ENCODE measurements at places on chromosomes 4 and X. TPM values are rescaled to one million over a fixed set of nuclear protein-coding genes. Genes with fewer than 3 reads are reported as not detected.

DNA sequence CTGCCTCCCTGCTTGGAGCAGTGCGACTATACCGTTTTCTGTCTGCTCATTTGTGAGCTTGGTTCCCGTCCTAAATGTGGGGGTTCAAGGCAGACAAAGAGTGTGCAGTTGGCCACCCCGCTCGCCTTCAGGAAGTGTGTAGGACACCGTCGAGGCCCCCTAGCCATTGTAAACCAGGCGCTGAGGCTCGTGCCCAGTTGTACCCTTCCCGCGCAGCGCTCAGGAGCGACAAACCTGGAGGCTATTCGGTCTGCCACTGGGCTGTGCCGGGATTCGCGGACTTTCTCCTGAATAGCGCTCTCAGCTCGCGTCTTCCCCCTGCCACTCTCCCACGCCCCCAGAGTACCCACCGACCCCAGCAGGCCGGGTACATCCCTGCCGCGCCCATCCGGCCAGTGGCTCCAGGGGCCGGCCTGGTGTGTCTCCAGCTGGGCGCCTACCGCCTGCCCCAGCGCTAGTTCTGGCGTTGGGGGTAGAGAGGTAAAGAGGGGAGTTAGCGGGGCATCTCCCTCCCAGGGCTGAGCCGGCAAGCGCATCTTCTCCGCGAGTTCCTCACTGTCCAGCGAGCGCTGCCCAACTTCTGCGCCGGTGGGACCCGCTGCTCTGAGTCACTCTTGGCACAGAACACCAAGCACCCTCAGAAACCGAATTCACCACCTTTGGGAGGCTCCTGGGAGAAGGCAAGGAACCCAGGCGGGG is 880 bp upstream of the LONRF3 start:
- no peak for DNase-seq

- DNase-seq: no peak
These were observed 697 bp downstream of the SRPK3 start for GRCh38 chrX:153781428-153782047.

- no peak for DNase-seq
These were observed 1.8 kb downstream of the PCSK1N start for GRCh38 chrX:48833542-48834138.

DNA sequence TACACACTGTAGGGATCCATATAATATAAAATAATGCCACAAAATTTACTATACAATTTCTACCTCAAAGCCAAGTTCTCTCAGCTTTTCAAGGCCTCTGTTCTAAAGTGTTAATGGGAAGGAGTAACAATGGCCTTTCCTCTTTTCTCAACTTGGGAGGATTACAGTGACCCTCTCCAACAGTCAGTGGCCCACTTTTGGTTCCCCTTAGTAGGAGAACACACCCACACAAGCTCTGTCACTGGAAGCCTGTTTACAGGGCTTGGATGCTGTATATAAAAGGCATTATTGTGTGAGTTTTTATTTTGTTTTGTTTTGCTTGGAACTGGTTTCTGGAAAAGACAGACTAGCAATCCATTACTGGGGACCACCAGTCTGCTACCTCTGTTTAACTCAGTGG is 1.8 kb downstream of the ARHGEF6 start:
- no peak for DNase-seq

DNA sequence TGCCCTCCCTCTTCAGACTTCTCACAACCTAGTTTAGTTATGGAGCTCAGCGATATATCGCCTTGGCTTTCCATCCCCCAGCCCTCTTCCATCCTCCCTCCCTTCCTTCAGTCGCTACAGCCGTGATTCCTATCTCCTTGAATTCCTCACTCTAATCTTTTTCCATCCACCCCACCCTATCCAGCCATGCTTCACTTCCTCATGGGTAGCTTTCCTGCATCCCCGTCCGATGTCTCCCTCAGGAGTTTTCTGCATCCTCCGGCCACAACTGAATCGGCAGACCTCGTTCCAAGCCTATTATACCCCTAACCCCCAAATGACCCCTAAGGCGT is 456 bp downstream of the SNX12 start:
- no peak for DNase-seq

MAML3 gene
- total RNA-seq: 3.4 TPM
